ENCODE measurements at places on chromosomes 3 and 15. TPM values are rescaled to one million over a fixed set of nuclear protein-coding genes. Genes with fewer than 3 reads are reported as not detected.

Gene ADAMTS7
- total RNA-seq = 8.6 TPM

Gene FILIP1L
- 1.2 TPM for total RNA-seq

Gene TPRG1
- 1.2 TPM for total RNA-seq

Gene HACD2
- total RNA-seq = 59.9 TPM

Gene GOLGA8O
- total RNA-seq = under 0.01 TPM

Gene DNAJC13
- 71.3 TPM for total RNA-seq

Gene ITGB5
- total RNA-seq = 20.4 TPM

Gene SH3GL3
- total RNA-seq = 187 TPM

Gene TRH
- 4.1 TPM for total RNA-seq

Gene CCDC13
- total RNA-seq = 2.4 TPM

Gene TF
- total RNA-seq = 4.1 TPM

Gene DAPK2
- 0.82 TPM for total RNA-seq

Gene MUC20
- total RNA-seq = 2.0 TPM

Gene MAGI1
- total RNA-seq = 39.1 TPM

Gene ZNF620
- 13.9 TPM for total RNA-seq

Gene ATP13A5
- total RNA-seq = 0.41 TPM

Gene ACTC1
- 0.41 TPM for total RNA-seq

Gene ZNF860
- total RNA-seq = 2.0 TPM

Gene LINGO1
- 32.6 TPM for total RNA-seq

Gene LRRC2
- total RNA-seq = 2.4 TPM

Gene ZIC4
- 2.4 TPM for total RNA-seq

Gene GOLGA6D
- total RNA-seq = not detected

Gene BCL2A1
- 0.82 TPM for total RNA-seq

Gene GABRB3
- total RNA-seq = 114 TPM

Gene CCR8
- not detected for total RNA-seq
